ENCODE measurements at places on chromosomes 2 and 18. TPM values are rescaled to one million over a fixed set of nuclear protein-coding genes. Genes with fewer than 3 reads are reported as not detected.

DNA sequence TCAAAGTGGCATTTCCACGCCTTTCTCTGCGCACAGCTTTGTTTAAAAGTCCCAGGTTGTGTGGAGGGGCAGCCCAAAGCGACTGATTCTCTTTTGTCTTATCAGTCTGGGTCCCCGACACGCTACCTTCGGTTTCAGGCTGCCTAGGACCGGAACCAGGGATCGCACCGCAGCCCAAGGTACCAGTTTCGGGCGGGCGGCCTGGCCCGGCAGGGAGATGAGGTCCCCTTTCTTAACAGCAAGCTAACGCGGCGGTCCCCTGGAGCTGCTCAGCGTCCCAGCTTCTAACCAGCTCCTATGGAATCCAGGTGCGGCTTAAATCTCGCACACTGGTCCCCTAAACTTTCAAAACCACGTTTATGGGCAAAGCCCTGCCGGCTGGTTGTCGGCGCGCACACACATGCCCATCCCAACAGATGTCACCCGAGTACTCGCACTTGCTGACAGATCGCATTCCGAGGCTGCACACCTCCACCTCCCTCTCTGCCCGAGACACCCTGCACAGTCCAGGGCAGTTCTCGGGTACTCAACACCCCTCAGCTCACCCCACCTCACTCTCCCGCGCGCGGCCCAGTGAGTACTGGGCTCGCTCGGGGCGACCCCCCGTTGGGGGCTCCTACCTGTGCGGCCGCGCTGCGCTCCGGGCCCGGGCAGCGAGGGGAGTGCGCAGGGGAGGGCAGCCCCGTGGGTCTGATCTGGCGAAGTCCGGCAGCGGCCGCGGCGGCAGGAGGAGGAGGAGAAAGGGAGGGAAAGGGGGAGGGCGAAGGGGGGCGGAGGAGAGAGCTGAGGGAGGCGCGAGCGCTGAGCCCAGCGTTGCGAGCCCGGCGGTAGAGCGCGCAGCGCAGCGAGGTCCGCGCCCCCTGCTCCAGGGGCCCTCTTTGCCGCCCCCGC, at the start of gene EFEMP1:
EFEMP1 (minus strand) TSS at position 692 of the 891 bp plus-strand sequence. CDS start 1,342 bp downstream, outside the sequence.
- H3K27me3 ChIP-seq = peaks cover 42% of the 10 kb centered on the region
- peak; percentile 16 for DNase-seq
- no peak within 1 kb of the TSS for H3K27ac ChIP-seq
- H3K4me3 ChIP-seq = no peak within 1 kb of the TSS
- H3K4me1 ChIP-seq = peaks cover 6% of the 10 kb centered on the region

DNA sequence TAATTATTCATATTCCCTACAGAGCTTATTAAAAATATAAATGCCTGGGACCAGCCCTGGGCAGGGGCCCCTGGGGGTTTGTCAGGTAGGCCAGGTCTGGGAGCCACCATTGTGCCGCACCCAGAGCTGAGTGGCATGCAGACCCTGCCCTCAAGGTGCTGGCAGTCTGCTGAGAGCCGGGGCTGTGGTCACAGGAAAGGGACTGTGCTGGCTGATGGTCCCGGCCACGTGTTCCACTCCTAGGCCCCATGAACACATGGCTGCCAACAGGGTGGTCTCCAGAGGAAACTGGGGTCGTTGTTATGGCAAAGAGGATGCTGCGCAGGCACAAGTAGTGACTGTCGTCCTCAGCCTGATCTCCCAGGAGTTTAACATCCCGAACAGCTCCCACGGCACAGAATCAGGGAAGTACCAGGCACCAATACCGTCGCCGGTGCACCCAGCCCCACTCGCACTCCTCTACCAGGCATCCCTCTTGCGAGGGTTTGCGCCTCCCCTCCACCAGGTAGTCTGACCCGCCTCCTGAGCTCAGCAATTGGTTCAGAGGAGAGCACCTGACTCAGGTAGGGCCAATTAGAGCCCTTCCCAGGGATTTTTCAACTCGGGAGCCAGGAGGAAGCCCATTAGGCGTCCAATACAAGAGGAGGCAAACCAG, 39.2 kb upstream of the BIN1 start:
- no peak overlapping the region for H3K4me3 ChIP-seq
- no peaks in the 10 kb centered on the region for H3K27me3 ChIP-seq
- H3K36me3 ChIP-seq = no peaks in the 10 kb centered on the region
- H3K27ac ChIP-seq = no peak overlapping the region
- DNase-seq = no peak
- H3K4me1 ChIP-seq = no peaks in the 10 kb centered on the region

The GREB1L gene
- not detected for total RNA-seq

DNA sequence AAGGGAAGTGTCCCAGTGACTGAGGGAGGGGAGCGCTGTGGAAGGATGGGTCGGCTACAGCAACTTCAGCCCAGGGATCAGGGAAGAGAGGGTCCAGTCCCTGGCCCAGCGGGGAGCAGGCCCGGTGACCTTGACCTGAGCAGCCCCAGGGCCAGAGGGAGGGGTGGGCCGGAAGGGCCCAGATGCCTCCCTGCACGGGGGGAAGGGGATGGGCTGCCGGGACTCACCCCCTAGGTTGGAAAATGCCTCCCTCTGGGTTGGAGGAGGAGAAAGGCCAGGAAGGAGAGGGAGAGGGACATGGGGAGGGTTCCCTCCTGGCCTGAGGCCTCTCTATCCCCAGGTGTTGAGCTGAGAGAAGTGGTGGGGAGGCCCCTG, 19.8 kb downstream of the GPC1 start:
- H3K27me3 ChIP-seq = peaks cover 28% of the 10 kb centered on the region
- no peak overlapping the region for H3K27ac ChIP-seq
- no peaks in the 10 kb centered on the region for H3K36me3 ChIP-seq

DNA sequence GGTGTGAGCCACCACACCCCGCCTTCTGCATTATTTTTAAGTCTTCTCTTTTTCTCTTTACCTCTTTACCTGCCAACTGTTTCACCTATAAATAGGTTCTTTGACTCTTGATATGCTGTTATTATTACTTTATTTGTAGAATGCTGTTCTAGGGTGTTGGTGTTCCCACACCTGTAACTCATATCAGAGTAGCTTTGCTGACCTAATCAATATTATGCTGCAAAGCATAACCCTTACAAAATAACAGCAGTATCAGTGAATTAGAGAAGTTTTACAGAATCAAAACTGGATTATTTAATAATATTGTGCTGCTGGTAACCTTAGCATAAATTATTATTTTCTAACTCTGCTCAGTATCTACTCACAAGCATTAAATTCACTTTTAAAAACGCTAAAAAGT, 161.5 kb downstream of the FIGN start:
- no peak overlapping the region for H3K27ac ChIP-seq
- no peaks in the 10 kb centered on the region for H3K4me1 ChIP-seq
- no peaks in the 10 kb centered on the region for H3K27me3 ChIP-seq
- no peak overlapping the region for H3K4me3 ChIP-seq

- no peak for DNase-seq
- H3K36me3 ChIP-seq = no peaks in the 10 kb centered on the region
Measured at GRCh38 chr2:42854207-42854818, 61.9 kb upstream of the HAAO start.

DNA sequence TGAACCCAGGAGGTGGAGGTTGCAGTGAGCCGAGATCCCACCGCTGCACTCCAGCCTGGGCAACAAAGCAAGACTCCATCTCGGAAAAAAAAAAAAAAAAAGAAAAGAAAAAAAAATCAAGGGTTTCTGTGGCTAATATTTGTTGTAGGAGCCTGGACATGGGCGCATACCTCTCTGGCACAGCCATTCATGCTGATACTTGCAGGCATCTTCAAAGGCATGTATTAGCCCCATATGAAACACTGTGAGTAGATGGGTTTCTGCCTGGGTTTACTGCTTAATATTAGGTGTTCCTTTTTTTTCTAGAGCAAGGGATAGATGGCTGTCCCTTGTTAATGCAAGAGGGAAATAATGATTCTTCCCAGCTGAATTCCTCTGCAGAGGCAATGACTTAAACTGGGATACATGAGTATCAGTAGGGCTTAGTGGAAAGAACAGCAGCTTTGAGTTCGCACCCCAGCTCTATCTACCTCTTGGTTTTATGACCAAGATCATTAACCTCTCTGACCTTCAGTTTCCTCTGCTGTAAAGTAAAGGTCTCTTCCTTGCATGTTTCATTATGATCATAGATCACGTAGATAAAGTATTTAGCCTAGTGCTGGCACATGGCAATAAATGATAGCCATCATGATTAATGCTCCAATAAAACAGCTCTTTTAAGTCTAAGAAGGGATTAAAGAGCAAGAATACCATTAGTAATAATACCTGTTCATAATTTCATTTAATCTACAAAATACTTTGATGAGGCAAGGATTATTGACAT, 4.5 kb upstream of the ATL2 start:
- no peak for DNase-seq
- peaks cover 35% of the 10 kb centered on the region for H3K4me1 ChIP-seq
- H3K27me3 ChIP-seq = no peaks in the 10 kb centered on the region
- H3K36me3 ChIP-seq = no peaks in the 10 kb centered on the region
- H3K4me3 ChIP-seq = no peak overlapping the region
- H3K27ac ChIP-seq = no peak overlapping the region

GRCh38 chr18:62457877-62458276, 64.9 kb upstream of the ZCCHC2 start:
- peaks cover 9% of the 10 kb centered on the region for H3K4me1 ChIP-seq
- no peaks in the 10 kb centered on the region for H3K36me3 ChIP-seq
- H3K4me3 ChIP-seq = no peak overlapping the region

The DNAJC5G gene
- not detected for total RNA-seq

The ANKRD30BL gene
- not detected for total RNA-seq

DNA sequence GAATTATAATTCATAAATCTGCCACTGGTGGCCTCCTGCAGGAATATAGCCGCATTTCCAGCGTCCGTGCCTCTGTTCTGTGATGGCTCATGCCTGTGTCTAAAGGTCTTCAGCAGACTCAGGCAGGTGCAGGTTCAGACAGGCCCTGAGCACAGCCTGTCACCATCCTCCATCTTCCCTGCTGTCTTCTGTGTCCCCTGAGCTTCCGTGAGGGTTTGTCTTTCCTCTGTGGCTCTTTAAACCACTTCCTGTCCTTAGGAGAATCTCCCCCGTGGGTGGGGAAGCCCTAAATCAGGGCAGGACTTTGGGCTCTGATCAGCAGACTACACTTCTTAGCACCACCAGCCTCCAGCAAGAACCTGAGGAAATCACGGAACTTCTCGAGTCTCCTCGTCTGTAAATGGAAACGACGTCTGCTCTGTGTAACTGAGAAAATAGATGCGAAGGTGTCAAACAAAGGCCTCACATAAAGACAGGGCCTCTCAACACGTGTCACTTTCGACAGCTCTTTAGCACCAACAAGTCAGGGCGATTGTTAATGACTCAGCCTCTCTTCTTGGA, 24.1 kb upstream of the NFATC1 start:
- peak; percentile 26 for DNase-seq
- no peak overlapping the region for H3K4me3 ChIP-seq
- no peaks in the 10 kb centered on the region for H3K27me3 ChIP-seq
- peaks cover 2% of the 10 kb centered on the region for H3K36me3 ChIP-seq

GRCh38 chr18:37476182-37476581, 89.4 kb downstream of the CELF4 start:
- H3K27me3 ChIP-seq = peaks cover 7% of the 10 kb centered on the region
- H3K4me1 ChIP-seq = no peaks in the 10 kb centered on the region
- H3K36me3 ChIP-seq = no peaks in the 10 kb centered on the region
- no peak overlapping the region for H3K4me3 ChIP-seq
- H3K27ac ChIP-seq = no peak overlapping the region

Measured in activated CD4-positive, alpha-beta T cell treated with anti-CD3 and anti-CD28 coated beads for 36 hours (primary cell).